ENCODE measurements at places on chromosomes 2 and 18. TPM values are rescaled to one million over a fixed set of nuclear protein-coding genes. Genes with fewer than 3 reads are reported as not detected.

The CCDC150 gene
- not detected for total RNA-seq

The DNER gene
- total RNA-seq = 0.27 TPM

DNA sequence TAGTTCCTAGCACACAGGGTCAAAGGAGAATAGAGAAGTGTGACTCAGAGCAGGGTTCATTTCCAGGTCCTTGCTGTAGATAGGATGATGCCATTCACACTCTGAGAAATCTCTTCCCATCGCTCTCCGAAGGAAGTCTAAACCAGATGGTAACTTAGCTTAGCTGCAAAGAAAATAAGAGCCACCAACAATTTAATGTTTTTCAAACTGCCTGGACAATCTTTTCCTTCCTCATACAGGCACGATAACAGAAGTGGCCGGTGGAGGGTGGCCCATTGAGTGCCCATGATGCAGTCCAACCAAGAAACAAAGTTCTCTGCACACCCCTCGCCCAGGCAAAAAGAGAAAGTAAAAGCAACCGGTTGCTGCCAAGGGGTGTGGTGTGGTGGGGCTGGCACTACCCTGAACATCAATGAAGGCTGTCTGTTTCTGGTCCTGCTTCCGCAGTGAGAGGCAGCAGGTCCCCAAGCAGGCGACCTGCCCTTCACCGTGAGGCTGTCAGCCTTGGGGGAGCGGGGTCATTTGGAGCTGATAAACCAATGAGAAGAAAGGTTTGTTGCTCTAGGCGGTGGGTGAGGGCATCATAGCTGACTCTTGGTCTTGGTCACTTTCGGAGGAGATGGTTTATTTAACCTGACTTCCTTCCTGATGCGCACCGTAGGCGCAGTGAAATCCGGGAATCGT lies 105.6 kb upstream of the CD302 start:
- no peak for DNase-seq

DNA sequence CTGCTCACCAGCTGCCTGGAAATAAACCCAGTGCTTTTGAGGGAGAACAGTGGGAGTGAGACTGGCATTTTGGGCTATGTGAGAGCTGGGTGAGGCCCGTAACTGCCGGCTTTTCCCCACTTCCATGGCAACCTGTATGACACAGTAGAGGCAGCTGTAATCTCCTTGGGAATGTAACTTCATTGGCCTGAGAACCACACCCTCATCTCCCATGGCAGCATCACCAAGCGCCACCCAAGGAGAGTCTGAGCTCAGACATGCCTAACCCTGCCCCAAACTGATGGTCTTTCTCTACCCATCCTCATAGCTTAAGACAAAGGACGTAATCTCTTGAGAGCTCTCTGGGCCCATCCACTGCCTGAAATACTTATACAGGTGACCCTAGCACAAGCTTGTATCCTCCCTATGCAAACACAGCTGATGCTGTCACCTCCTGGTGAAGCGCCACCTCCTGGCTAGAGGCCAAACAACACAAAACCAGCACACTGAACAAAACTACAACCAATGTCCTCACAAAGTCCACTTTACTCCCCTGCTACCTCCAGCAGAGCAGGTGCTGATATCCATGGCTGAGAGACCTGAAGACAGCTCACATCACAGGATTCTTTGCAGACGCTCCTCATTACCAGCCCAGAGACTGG lies 763.4 kb upstream of the NRXN1 start:
- DNase-seq = no peak

GRCh38 chr2:42767899-42768705 lies 4.2 kb upstream of the OXER1 start:
- DNase-seq = no peak

The PROM2 gene
- total RNA-seq = 10.0 TPM

DNA sequence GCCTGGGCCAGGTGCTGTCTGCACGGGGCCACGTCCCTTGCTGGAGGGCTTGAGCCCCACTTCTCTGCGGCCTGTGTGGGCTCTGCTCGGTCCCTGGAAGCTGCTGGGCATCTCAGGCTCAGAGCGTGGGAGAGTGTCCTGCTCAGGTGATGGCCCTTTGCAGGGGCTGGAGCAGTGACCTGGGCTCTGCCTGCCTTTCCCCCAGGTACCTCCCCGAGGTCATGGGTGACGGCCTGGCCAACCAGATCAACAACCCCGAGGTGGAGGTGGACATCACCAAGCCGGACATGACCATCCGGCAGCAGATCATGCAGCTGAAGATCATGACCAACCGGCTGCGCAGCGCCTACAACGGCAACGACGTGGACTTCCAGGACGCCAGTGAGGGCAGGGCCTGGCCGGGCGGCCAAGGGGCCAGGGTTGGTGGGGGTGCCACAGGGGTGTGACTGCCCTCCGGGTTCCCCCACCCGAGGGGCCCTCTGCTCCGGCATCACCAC lies 29.9 kb downstream of the GPC1 start:
- peak; percentile 0 for DNase-seq

- no peak for DNase-seq
Measured at GRCh38 chr2:158914731-158915130, 53.7 kb upstream of the TANC1 start.

- DNase-seq = no peak
Measured at GRCh38 chr2:119731983-119732382, 27.7 kb upstream of the PTPN4 start.

The C2orf15 gene
- total RNA-seq = 4.9 TPM

DNA sequence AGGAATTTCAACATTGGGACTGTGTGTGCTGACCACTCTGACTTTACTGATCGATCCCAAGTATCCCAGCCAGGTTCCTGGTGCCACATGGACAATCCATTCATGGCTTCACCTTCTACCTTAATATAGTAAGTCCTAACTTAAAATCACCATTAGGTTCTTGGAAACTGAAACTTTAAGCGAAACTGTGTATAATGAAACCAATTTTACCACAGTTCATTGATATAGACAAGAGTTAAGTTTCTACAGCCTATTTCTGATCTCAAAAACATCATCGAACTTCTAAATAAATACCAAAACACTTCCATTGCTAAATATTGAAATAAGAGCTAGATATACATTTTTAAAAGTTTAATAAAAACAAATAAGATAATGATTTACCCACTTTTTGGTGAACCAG lies 4.4 kb upstream of the EXOC6B start:
- no peak for DNase-seq

GRCh38 chr2:15765686-15766302 lies 174.1 kb downstream of the DDX1 start:
- DNase-seq = no peak

- DNase-seq = no peak
Measured at GRCh38 chr2:109254174-109254904, 125.3 kb downstream of the SH3RF3 start.

DNA sequence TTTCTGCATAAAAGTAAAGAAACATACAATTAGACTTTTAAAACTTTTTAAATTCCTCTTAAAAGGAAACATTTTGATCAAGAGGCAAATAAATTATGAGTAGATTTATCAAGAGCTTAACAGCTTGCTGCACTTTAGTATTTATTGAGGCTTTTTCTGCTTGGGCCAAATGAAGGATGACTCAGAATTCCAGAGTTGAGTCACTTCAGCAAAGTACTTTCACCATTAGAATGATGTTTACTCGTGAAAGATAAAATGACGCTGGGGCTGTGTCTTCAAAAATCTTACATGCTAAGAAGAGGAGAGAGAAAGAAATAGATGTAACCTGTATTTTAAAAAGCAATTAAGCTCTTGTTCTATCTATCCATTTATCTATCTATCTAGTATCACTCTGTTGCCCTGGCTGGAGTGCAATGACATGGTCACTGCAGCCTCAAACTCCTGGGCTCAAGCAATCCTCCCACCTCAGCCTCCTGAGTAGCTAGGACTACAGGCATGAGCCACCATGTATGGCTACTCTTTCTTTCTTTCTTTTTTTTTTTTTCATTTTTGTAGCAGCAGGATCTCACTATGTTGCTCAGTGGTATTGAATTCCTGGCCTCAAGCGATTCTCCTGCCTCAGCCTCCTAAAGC lies 75.3 kb upstream of the RIOK3 start:
- no peak for DNase-seq

The RAB6C gene
- 0.68 TPM for total RNA-seq

GRCh38 chr18:48629730-48630324 lies 91.0 kb downstream of the CTIF start:
- DNase-seq = no peak

GRCh38 chr2:102268510-102269199 lies 42.7 kb upstream of the IL1RL1 start:
- no peak for DNase-seq

The TRABD2A gene
- 1.8 TPM for total RNA-seq

GRCh38 chr2:96336104-96336775 lies 674 bp downstream of the NCAPH start:
- no peak for DNase-seq

- DNase-seq = no peak
Measured at GRCh38 chr2:73290049-73290839, 3.1 kb downstream of the EGR4 start.

The UGT1A4 gene
- not detected for total RNA-seq

GRCh38 chr18:79381811-79382311 lies 13.9 kb upstream of the NFATC1 start:
- no peak for DNase-seq

DNA sequence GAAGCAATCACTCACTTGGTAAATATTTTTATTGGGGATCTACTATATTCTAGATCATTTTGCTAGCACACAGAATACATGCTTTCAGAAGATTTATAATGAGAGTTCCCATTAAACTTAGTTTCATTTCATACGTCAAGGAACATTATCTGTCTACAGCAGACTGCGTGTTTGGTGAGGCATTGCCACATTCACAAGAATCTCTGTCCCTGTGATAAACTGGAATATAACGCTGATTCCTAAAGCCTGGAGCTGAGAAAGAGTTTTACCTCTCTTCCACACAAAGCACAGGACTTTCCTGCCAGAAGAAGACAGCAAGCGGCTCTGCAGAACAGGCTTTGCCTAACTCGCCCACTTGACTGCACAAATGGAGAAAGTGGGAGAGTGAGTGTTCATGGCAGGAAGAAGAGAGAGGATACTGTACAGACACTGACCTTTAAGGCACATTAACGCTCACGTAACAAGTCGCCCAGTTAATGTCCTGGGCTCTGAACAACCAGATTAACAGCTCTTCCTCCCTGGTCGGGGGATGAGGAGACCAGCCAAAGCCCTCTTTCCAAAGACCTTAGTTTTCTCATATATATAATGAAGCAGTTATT lies 356.2 kb downstream of the GPD2 start:
- no peak for DNase-seq

The ABCG8 gene
- total RNA-seq = not detected

The SLC38A11 gene
- 2.0 TPM for total RNA-seq

DNA sequence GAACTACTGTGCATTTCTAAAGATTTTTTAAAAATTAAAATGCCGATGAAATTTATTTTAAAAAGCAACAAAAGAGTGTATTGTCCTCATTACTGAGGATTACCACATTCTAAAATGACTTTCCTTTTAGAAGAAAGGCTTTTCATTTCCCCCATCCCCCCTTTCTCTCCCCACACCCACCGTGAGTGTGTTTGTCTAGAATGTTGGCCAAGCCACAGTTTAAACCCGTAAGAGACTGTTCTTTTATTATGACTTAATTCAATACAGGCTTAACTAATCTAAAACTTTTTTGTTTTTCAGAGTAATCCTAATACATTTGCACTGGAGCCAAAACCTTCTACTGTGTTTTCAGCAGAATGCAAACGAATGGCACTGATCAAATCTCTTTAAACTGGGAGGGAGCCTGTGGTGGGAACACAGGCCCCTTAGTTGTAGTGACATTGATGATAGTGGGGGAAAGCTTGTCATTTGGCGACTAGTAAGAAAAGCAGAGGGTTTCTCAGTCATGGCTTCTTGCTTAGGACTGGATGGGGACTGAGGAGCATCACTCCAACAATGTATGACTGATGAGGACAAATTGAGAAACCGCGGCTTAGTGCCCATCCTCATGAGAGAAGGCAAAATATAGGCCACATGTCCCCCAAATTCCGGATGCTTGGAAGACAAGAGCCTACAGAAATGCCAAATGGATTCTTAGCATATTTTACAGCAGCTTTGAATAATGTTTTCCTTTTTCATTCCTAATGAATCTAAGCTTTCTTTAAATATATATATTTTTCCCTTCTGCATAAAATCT lies 154.0 kb upstream of the SMIM21 start:
- DNase-seq = no peak

The ABCG5 gene
- total RNA-seq = not detected

The PAX8 gene
- total RNA-seq = 10.3 TPM

The PCARE gene
- not detected for total RNA-seq

DNA sequence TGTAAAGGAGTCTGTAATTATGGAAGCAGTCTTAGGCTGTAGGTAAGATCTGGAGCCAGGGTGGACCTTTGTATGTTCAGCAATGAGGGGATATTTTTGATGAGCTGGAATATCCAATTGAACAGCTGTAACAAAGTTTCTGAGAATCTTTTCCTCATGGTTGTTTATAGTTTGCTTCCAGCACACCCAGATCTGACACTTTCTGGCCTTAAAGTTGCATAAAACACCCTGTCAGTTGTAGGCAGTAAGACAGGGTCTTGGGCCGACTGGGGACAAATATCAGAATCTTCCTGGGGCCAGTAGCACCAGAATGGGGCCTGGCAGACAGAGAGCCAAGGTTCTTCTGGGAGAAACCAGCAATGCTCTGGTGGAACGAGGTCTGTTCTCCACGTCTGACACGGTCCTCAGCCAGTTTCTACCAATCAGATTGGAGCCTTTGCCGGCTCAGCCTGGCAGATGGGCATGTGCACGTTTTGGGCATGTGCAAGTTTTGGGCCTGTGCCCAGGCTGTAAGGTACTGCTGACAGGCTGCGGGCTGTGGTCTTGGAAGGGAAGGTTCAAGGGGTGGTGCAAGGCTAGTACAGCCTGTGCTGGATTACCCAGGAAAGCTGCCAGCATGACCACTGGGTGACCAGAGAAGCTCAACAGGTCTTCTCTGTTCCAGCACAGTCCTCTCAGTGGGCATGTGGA lies 89.8 kb downstream of the PRKCE start:
- DNase-seq = no peak

GRCh38 chr2:68943581-68944568 lies 8.8 kb downstream of the GKN2 start:
- DNase-seq = no peak

The RAB6D gene
- not detected for total RNA-seq

DNA sequence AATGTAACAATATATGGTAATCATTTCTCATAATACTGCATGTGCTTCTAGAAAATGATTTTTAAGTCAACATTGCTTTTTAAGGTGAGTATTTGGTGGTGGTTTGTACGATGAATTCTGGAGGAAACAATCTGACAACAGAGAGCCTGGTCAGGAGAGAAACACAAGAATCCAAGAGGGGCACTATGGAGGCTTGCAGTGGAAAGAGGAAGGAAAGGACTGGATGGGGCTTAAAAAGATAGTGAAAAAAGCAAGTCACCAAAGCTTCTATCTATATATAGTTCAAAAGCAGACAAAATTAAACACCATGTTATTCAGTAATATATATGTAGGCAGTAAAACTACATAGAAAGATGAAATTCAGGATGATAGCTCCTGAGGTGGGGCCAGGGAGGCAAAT lies 109.4 kb upstream of the SERTAD2 start:
- no peak for DNase-seq

Data from thoracic aorta (tissue), 2 donors.